Aorta (tissue), 5 donors: ENCODE measurements at places on chromosomes 7 and 10. TPM values are rescaled to one million over a fixed set of nuclear protein-coding genes. Genes with fewer than 3 reads are reported as not detected.

RNLS gene
- 9.4 TPM for total RNA-seq

PSMA2 gene
- total RNA-seq = 50.4 TPM

ZNF853 gene
- 10.9 TPM for total RNA-seq

SDK1 gene
- 46.3 TPM for total RNA-seq

TMEM236 gene
- 1.7 TPM for total RNA-seq
